ENCODE measurements at places on chromosomes 12 and 14.

DNA sequence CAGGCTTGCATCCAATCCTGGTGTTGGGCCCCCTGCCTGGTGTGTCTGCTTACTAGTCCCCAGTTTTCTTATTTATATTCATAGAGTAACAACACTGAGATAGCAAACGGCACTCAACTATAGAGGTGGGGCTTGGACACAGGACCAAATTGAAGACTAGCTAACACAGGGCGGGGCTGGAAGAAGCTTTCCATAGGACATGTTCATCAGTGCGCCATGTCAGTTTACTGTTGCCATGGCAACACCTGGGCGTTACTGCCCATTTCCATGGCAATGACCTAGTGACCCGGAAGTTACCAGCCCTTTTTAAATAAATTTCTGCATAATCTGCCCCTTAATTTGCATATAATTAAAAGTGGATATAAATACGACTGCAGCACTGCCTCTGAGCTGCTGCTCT, 275.5 kb upstream of the TMEM132C start:
- DNase-seq = no peak

GRCh38 chr14:20295067-20295466, 10.7 kb downstream of the TTC5 start:
- DNase-seq = no peak

DNA sequence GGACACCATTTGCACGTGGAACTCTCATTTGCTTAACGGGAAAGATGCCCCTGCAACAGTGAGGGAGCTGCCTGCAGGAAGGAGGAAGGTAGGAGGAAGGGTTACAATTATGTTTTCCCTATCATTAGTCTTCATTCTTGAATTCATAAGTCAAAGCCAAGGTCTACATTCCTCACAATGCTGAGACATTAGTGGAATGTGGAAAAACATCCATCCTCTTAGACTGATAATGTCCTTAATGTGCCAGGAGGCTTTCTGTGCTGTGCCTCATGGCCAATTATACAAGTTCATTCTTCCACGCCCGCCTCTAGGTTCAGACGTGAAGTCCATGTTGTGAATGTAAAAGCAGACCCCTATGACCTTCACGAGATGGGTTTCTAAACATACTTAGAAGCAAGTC, 1212.4 kb upstream of the TMEM132C start:
- DNase-seq = no peak

DNA sequence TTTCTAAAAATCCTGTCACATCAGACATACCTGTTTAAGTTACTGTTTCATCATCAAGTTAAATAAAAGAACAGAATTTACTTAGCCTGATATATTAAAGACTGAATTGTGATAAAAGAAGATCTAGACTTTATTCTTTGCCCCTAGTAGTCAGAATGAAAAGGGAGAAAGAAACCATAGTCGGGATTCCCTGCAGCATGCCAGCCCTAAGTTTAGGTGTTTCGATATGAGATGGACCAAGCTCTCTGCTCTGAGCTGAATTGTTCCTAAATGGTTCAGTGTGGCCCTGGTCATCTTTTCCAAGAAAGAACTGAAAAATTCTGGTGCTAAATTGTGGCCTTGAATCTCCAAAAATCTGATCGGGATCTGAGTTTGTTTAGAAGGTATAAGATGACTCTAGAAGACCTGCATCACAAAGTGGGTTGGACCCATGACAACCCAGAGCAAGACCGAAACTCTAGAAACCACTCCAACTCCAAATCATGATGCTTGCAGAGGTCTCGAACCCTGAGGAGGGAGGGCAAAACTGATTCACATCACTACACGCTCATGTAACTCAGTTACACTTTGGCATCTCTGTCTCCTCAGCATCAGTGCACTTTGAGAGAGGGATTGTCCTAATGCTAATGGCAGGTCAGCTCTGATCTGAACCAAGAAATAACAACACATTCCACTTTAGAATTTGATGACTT, 15.7 kb downstream of the PTGER2 start:
- no peak for DNase-seq

- DNase-seq = no peak
Measured at GRCh38 chr12:54667945-54668344, 19.8 kb upstream of the DCD start.

GRCh38 chr14:85531141-85531586, 1.2 kb downstream of the FLRT2 start:
- no peak for DNase-seq

- no peak for DNase-seq
Measured at GRCh38 chr14:99554184-99554583, 49.8 kb downstream of the CCDC85C start.

DNA sequence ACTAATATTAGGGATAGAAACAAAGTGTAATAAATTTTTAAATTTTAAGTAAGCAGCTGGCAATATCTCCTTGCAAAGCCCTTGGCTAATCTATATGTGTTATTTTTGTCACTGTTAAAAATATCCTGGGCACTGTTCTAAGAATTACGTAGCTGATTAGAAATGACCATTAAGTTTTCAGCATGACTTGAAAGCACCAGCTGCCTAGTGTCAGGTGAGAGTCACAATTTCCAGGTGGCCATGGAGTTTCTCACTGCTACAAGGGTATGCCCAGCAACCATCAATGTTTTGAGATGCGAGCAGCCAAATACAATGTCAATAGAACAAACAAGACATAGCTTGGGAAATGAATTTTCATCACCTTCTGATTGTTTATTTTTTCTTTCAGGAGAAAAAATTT, 23.3 kb upstream of the GYS2 start:
- no peak for DNase-seq

DNA sequence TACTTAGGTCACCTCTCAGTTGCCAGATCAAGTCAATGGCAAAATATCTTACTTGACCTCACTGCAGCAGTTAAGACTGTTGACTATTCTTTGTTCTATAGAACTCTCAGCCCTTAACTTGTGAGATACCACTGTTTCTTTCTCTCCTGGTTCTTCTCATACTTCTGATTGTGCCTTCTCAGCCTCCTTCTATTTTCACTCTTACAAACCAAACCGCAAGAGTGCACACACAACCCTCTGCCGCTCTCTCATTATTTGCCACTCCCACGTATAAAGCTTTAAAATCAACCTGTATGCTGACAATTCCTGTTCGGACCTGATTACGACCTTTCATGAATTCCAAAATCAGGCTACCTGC, 4.5 kb downstream of the E2F7 start:
- DNase-seq = no peak

GRCh38 chr12:98294051-98294805, 221.2 kb upstream of the TMPO start:
- DNase-seq = no peak

DNA sequence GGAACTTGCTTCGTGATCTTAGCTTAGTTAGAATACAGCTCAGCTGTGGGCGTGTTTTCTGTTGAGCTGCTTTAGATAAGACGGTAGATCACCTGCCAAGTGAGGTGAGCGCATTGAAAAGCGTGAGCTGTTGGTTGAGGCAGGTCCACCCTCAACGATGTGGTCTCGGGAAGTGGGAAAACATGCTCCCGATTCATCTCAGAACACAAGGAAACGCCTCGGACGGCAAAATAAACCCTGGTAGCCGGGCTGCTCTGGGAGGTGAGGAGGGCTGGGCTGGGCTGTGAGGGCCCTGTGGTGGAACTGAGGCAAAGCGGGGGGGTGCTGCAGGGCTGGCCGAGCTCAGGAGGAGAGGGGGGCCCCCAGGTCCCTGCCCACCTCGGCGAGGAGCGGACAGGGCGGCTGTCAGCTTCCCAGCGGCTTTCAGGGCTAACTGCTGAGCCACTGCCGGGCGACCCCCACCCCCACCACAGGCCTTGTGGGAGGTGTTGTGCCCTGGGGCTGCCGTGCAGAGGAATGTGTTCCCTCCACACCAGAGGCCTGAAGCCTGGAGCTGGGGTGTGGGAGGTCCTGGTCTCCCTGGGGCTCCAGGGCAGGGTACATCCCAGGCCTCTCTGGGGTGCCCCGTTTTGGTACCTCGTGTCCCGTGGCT, 30.7 kb downstream of the NOC4L start:
- no peak for DNase-seq

DNA sequence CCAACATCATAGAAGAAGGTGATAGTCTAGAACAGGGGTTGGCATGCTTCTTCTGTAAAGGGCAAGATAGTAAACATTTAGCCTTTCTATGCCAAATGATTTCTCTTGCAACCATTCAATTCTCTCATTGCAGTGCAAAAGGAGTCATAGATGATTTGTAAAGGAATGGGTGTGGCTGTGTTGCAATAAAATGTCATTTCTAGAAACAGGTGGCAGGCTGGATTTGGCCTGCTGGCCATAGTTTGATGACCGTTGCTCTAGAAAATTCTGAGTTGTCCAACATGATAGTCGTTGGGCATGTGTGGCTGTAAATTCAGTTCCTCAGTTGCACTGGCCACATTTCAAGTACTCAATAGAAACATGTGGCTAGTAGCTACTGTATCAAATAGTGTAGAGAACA, 21.7 kb downstream of the SMCO2 start:
- no peak for DNase-seq

DNA sequence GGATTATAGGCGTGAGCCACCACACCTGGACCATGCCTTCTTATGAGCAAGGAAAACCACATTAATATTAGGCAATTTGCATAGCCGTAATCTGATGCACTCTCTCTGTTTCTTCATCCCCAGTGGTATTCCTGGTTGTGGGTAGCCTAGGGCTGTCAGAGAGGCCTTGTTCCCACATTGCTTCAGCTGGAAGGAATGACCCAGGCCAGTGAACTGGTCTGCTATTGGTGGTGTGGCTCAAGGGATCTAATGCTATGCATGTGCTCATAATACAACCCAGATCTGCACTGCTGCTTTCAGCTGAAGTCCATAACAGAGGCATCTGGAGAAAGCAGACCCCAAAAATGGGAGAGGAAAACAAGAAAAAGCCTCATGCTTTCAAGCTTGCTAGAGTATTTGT, 33.1 kb upstream of the G2E3 start:
- DNase-seq = no peak

DNA sequence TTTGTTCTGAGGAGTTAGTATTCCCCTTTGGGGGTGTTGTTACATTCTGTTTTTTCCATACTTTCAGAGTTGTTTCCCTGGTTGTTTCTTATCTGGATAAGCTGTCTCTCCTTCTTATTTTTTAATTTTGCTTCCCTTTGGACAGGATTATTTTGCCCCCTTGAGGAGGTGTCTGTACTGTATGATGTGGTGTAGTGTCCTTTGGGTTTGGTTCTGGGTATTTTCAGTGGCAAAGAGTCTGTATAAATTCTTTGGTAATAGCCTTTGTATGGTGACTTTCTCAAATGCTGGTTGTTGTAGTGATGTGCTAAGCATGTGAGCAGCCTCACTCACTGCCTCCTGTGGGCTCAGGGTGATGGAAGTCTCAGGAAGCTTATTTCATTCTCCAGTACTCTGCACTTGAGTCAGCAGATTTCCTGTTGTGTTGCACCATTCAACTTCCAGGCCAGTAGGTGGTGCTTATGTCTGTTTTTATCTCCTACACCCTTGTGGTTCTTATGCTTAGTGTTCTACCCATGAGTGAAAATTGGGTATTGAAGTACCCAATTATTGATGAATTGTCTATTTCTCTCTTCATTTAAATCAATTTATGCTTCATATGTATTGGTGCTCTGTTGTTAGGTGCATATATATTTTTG, 103.3 kb upstream of the PMCH start:
- DNase-seq = no peak

DNA sequence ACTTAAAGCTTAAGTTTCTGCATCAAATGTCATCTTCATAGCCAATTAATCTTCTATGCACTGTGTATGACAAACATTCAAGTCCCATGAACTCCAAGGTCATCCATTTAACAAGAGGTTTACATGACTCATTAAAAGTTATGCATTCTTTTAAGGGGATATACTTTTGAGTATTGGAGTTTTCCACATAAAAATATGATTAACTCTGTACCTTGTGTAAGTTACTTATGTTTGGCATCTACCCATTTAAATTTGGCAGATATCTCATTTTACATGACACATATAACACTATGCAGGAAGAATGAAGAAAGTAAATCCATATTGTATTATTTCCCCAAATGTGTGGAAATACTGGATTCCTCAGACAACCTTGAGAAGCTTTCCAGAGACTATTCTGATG, 240.2 kb downstream of the PAX9 start:
- no peak for DNase-seq

DNA sequence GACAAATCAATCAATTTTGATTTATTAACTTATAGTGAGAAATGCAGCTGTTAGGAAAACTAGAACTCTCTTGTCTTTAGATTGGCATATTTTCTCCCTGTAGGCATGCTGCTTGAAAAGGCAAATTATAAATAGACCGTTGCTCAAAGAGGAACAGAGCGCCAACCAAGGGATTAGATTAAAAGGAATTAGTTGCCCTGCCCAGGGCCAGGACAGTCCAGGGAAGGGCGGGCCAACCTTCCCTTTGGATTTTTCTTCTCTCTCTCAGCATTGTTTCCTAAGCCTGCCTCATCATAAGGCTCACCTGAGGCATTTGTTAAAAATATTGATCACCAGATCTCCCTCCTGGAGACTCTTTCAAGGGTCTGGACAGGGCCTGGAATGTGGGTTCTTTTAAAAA, 8.6 kb downstream of the CIPC start:
- no peak for DNase-seq

- no peak for DNase-seq
Measured at GRCh38 chr14:100664841-100665510, 61.7 kb upstream of the DLK1 start.

DNA sequence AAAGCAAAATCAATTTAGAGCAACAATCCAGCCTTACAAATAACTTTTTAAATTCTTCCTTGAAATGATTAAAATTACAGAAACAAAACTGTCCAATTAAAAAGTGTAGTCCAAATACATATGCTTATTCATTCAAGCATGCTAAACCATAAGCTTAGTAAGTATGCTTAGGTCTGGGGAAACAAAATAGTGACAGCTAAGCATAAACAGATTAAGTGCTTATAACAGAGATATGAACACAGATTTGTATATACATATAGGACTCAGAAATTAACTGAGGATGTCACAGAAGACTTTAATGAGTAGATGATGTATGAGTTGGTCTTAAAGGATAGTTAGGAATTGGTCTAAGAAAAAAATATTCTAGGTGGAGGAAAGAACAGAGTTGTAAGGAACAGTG, 41.8 kb downstream of the SCAF11 start:
- DNase-seq = no peak

GRCh38 chr12:56998981-56999380, 7.4 kb downstream of the ZBTB39 start:
- no peak for DNase-seq

GRCh38 chr14:58876608-58877007, 238.8 kb downstream of the DACT1 start:
- no peak for DNase-seq

DNA sequence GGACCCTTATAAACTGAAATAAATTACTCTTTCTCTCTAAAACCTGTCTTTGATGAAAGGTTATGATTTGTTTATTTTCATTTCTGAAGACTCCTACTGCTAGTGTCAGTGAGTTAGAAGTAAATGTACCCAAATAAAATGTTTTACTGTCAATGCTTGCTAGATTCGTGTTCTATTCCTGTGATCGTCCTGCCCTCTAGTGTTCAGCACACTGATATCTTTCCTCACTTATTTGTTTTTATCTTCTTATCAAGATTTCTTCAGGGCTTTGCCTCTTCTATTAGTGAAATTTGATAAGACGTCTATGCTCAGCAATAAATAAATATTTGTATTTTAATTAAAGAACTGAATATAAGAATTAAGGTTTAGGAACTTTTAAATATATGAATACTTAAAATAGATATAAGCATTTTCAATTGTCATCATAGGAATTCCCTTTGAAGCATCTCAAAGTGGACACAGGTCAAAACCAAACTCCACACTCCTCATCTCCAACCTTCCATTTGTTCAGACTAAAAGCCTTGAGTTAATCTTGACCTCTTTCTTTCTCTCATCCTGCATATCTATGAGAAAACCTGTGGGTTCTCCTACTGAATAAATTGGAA, 75.8 kb downstream of the C12orf50 start:
- DNase-seq = peak; percentile 58

GRCh38 chr14:49820176-49820575, 32.4 kb downstream of the NEMF start:
- DNase-seq = no peak

Measured in BE2C (cell line).